ENCODE measurements at places on chromosomes 11 and 22.

DNA sequence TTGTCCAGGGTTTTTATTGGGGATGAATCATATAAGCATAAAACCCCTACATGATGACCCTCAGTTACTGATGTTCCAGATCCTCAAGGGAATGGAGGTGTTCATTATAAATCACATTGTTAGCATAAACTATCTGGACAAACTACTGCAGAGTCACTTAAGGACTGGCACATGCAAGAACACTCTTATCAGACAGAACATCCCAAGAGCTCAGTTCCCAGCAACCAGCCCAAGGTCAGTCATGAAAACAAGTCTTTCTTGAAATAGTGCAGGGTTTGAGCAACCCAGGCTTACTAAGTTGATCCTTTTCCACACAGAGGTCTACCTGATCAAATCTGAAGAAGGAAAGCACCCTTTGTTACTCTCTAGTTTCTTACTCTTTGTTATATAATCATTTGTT, 13.5 kb upstream of the PTS start:
- no peak for DNase-seq

- no peak for DNase-seq
These were observed 10.8 kb upstream of the RAC2 start for GRCh38 chr22:37254867-37255233.

DNA sequence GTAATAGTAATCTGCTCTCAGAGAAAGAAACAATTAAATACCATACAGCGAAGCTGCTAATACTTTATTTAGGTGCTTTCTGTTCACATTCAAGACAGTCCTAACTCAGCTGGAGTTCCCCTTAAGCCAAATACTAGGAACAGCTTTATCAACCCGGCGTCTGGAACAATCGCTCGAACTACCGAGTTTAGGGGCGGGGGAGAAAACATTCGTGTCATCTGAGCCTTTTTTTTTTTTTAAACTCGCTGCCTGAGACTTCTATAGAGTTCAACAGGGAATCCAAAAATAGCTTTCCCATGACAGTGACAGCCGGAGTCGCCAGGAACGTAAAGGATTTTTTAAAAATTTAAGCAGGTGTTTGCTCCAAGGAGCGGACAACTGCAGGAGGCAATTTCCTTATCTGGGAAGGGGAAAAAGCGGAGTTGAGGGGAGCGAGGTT, 852 bp downstream of the TRAF6 start:
- peak; percentile 38 for DNase-seq

DNA sequence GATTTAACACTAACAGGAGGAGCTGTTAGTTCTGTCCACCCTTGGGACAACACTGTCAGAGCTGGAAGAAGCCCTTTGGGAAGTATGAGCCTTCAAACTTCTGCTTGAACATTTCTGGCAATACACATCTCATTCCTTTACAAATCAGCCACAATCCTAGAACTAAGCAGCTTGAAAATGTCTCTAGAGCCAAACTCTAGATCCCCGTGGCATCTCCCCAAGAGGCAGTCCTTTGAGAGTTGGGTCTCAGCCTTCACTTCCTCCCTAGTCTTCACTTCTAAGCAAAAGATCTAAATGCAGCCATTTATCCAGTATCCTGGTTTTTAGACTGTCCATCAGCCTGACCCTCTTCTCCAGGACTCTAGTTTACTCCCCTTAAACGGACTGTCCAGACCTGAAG, 26.9 kb downstream of the ARFGAP2 start:
- DNase-seq, result no peak

DNA sequence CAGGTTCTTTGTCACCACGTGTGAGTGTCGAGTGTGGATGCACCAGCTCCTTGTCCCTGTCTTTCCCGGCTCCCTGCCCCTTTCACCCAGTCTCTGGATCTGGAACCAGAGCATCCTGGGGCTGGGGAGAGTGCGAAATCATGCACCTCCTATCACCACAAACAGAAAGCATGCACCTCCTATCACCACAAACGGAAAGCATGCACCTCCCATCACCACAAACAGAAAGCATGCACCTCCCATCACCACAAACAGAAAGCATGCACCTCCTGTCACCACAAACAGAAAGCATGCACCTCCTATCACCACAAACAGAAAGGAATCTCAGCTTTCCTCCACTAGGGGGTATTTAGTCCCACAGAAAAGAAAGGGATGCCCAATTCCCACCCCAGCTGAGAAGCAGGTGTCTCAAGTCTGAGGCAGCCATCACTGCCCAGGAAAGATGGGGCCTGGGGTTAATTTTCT, 5.9 kb upstream of the GLB1L3 start:
- DNase-seq, result peak; percentile 55

GRCh38 chr11:31246451-31247165, 122.9 kb downstream of the DCDC1 start:
- DNase-seq, result no peak

GRCh38 chr11:68924073-68924925, 20.6 kb downstream of the IGHMBP2 start:
- no peak for DNase-seq

DNA sequence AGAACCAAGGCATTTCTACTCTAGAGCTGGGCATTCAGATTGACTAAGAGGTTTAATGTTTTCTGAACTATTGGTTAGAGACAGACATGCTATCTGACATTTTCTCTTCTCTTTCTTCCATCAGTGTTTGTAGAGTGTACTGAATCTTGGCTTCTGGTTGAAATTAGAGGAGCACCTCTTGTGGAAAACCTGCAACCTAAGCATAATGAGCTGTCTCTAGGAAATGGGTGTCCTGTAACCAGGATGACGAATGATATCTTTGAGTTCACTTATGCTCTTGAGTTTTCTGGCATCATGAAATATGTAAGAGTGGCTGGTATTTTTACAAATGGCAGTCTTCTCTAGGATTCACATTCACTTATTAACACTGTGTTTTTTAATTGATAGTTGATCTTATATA, 19.4 kb downstream of the OOSP4A start:
- DNase-seq, result no peak

DNA sequence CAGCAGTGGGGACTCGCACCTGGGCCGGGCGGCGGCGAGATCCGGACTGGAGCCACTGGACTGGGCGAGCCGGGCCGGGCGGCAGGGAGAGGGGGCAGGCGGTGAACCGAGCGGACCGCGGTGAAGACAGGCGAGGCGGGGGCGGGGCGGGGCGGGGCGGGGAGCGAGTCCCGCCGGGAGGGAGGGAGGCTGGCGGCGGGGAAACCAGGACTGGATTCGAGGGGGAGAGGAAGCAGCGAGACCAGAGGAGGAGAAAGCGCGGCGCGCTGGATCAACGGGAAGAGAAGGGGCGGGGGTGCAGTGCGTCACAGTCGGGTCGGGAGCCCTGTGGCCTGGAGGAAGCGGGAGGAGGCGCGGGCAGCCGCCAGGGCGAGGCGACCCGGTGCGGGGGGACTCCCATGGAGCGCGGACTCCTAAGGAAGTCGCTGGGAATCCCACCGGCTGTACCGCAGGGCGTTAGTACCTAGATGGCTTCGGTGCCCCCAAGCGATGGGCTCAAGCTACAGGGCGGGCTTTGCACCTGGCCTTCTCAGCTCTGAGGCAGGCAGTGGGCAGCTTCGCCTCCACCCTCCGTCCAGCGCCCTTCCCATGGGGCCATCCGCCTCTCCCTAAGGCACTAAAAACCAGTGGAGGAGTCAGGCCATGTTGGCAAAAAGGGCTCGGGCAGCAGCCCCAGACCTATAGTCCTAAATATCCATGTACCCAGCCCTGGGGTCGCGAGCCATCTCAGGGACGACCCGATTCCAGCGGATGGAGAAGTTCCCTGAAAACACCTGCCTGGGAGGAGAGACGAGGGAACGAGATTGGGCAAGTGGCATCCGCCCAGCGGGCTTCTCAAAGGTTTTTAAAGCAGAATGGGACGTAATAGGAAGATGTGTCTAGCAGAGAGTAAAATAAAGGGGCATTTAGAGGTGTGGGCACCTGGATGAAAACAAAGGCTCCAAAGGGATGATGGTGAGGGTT, at the start of gene TMEM121B:
TSS of gene TMEM121B (minus strand) at position 128 of the 963 bp plus-strand sequence. CDS start 233 bp downstream, outside the sequence.
- DNase-seq, result peak; percentile 58

DNA sequence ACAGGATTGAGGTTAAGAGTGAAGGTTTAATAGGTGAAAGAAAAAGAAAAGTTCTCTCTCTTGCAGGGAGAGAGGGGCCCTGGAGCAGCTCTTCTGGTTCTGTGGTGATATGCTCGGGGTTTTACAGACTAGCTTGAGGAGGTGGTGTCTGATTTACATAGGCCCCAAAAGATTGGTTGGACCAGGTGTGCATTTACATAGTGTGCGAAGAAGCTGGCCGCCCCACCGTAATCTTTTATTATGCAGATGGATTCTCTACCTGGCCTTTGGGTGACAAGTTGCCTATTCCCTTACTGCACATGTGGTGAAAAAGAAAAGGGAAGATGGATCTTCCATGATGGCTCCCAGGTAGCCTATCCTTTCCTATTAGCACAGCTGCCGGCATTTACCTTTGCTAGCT, 219.9 kb upstream of the GRIA4 start:
- DNase-seq, result no peak

DNA sequence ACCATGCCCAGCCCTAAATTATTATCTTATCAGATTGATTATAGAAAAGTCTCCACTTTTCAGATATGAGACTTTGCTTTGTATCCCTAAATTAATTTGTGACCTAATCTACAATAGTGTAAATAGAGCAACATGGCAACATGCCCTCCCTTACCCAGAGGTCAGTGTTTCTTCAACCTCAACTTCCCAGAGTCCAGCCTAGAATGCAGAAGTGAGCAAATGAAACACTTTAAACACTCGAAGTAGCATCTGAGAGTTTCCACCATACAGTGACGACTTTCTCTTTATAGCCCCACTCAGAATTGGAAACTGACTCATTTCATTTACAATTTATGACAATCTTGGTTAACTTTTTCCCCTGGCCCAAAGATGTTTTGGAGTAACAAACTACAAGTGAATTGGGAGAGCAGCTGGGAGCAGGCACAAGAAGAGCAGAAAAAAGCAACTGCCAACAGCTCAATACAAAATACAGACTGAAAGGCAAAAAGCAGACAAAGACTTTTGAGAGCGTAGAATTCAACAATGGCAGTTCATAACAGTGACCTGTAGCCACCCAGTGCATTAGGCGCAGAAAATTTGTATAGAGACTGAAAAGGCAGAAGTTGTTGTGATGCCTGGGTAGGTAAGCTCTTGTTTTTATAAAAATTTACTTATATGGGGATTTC, 10.1 kb upstream of the BLID start:
- no peak for DNase-seq

DNA sequence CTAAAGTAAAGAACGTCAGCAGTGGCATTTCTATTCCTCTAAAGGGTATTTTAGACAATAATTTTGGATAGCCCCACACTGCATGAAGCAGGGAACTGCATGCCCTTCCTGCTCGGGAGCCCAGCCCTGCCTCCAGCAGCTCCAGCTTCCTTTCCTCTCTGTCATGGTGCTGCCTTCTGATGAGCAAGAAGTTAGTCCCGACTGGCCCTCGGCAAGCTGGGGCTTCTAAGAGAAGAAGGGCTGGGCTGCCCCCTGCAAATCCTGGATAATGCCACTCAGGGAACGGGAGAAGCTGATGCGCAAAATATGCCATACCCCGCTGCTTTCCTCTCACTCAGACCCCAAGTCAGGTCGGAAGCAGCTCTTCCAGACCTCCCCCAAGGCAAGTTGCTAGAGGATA, 296.4 kb downstream of the ETS1 start:
- DNase-seq, result peak; percentile 75

GRCh38 chr11:18392434-18393321, 1.7 kb upstream of the LDHA start:
- DNase-seq, result no peak

DNA sequence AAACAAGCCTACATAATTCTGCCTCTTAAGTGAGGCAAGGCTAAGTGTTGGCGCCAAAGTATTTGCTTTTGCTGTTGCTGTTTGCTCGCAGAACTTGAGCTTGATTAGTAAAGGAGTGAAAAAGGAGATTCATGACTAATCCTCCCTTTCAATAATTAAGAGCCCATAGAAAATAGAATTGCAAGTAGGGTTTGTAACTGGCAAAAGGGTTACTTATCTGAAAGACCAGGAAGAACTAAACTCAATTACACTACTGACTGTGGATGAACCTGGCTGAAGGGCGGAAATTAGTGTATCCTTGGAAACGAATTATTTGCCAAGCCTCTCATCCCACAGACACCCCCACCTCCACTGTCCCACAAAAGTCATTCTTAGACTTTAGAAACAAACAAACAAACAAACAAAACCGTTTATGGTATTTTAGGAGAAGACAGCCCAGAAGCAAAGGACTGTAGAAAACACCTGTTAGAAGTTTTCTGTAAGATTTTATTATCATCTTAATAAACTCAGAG, 411 bp upstream of the EXPH5 start:
- no peak for DNase-seq

- no peak for DNase-seq
These were observed 14.5 kb downstream of the NARS2 start for GRCh38 chr11:78560153-78560552.

- no peak for DNase-seq
These were observed 129.7 kb upstream of the CSNK2A3 start for GRCh38 chr11:11482730-11483129.

- DNase-seq, result no peak
These were observed 33.4 kb downstream of the ZBTB16 start for GRCh38 chr11:114092953-114093352.

DNA sequence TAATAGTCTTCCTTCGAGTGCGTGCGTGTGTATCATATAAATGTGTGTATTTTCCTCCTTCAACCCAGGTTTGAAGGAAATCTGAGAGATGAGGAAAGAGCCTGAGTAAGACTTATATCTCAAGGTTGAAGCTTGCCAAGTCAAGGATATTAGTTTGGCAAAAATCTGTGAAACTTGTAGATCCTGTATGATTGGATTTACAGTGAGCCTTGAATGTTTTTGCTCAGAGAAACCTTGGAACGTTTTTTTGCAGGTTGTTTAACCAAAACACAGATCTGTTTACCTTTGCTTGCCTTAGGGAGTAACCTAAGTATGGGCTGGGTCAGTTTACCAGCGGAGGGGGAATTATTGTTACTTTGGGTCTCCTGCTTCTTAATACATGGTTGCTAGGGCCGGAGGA, 35.9 kb upstream of the SORL1-AS1 start:
- no peak for DNase-seq

- DNase-seq, result no peak
These were observed 14.3 kb downstream of the GDPD4 start for GRCh38 chr11:77287136-77287535.

DNA sequence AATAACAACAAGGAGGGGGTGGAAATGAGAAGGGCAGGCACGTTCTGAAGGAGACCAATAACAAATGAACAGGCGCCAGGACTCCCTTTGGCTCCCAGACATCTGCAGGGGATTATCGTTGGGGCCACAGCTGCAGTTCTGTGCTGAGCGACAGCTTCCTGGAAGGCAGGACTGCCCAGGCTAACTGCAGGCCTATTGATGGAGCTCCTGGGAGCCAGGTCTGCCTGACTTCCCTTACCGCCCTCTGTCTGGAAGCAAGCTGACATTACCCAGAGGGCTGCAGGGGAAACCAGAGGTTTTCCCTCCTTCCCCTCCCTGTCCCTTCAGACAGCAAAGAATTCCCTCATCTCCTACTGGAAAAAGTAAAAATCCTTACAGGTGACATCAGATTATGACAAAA, 5.0 kb downstream of the DRD2 start:
- DNase-seq, result no peak

DNA sequence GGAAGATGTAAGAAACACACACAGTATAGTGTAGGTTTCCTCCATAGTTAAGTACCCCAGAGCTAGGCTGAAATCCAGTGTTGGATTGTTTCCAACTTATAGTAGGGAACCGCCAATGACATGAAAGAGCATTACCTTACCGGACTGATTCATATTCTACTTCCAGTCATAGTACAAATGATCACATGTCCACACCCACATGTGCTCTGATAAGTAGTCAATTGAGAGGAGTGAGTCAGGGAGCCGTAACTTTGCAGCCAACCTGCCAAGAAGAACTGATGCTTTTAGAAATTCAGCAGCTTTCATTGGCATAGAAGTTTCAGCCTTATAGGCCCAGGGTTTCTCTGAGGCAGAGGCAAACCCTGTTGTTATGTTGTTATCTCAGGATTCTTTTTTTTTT, 240.6 kb downstream of the ETS1 start:
- no peak for DNase-seq
